Activated T-helper 2 cell treated with anti-CD3 and anti-CD28 coated beads, Interferon-gamma antibody, Interleukin-2, Interleukin-4, amounts not matched to agents 10 μg/mL and 5 μg/mL and 100 μg/mL, durations not matched to agents 14 hours and 24 hours and 36 hours (primary cell): ENCODE measurements at places on chromosomes 6 and 20.
A peak's percentile ranks its signal among the peaks of the same experiment; 100 is the strongest.

GRCh38 chr6:122996794-122997505, 915 bp downstream of the CLVS2 start:
- DNase-seq = no peak

- peak; percentile 70 for DNase-seq
Measured at GRCh38 chr6:12051861-12052368, 39.8 kb downstream of the HIVEP1 start.

DNA sequence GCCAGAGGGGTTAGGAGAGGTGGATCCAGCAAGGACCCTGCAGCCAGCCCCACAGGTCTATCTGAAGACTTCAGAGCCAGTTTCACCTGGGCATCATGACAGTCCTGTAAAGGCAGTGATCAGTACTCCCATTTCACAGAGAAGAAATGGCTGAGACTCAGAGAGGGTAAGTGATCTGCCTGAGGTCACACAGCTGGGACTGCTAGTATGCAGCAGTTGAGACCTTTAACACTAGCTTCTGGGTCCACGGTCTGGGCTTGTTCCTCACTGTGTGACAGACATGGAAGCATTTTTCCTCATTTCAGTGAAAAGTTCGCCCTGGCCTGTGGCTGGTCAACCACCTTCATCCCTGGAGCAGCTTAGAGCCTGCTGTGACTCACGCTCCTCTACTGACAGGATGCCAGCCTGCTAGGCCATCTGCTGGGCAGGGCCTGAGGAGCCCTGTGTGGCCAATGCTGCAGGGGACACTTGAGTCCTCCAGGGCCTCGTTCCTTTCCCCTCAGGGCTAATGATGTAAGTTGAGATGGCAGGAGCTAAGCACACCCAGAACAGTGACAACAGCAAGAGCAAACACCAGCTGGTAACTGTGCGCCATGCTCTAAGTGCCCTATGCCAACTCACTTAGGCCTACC, 192.0 kb downstream of the LRFN2 start:
- DNase-seq = no peak

- no peak for DNase-seq
Measured at GRCh38 chr20:48530957-48531356, 296.8 kb downstream of the PREX1 start.

DNA sequence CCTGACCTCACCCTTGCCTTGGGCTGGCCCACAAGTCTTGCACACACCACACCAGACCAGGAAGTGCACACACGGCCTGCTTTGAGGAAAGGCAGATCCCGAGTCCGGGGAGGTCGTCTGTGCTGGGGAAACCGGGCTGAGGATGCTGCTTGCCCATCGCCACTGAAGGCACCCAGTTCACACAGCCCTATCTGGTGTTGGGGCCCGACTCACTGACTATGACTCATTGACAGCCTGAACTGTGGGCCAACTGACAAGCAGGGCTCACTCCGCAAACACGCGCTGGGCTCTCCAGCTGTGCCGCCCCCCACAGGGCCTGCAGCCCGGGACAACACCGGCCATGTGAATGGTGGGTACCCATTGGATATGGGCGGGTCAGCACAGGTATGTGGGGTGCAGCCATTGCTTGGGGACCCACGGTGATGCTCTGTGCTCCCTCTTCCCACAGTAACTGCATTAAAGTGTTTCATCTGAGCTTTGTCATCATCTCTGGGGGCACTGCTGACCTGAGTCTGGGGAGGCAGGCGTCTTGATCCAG, 1.6 kb downstream of the SAMD10 start:
- DNase-seq = peak; percentile 60

DNA sequence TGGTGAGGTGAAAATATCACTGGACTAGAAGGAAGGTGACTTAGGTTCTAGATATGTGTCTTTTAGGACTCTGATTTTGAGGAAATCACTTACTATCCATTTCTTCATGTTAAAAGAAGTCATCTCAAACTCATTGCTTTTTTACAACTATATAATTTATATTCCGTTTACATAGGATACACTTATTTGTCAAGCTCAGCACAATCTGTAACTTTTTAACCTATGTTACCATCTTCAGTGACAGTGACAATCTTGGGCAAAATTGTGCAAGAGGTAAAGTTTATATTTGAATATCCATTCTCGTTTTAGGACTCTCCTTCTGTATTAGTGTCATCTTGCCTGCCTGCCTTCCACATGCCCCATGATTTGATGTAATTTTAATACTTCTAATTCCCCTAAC, 74.0 kb upstream of the FAM83B start:
- DNase-seq = no peak

DNA sequence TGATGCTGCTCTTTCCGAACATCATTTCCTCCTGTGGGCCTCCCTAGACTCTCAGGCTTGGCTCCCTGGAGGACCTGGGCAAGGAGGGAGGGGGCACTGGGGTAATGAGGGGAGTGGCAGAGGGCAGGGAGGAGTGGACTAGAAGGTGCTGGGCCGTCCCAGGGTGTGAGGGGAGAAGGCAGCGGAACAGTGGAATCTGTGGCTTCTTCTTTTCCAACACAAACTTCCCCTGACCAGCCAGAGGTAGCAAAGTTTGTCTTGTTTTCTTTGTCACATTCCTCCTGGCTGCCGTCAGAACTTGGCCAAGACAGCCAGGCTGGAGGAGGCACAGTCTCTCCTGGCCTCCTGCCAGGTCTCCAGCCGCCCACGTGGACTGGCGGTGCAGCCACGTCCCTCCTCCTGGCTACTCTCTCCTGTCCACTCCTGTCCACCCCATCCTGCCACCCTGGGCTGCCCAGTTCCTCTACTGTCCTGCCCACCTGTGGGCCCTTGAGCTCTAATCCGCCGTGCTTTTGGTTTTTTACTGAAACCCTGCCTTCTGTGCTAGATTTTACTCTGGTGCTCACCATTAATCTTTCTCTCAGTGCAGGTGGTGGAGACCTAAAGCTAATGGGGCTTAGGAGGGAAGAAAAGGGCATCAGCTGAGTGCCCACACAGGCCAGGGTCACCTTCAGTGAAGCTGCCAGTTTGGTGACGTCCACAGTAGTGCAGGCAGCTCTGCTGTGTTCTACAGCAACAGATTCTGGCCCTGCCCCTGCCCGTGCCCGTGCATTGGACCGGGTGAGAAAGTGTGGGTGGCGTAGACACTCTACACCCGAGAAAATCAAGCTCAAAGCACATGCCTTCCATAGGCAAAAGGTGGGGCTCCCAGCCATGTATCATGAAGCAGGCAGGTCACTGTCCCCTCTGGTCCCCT, 2.8 kb upstream of the CDSN start:
- DNase-seq = no peak

DNA sequence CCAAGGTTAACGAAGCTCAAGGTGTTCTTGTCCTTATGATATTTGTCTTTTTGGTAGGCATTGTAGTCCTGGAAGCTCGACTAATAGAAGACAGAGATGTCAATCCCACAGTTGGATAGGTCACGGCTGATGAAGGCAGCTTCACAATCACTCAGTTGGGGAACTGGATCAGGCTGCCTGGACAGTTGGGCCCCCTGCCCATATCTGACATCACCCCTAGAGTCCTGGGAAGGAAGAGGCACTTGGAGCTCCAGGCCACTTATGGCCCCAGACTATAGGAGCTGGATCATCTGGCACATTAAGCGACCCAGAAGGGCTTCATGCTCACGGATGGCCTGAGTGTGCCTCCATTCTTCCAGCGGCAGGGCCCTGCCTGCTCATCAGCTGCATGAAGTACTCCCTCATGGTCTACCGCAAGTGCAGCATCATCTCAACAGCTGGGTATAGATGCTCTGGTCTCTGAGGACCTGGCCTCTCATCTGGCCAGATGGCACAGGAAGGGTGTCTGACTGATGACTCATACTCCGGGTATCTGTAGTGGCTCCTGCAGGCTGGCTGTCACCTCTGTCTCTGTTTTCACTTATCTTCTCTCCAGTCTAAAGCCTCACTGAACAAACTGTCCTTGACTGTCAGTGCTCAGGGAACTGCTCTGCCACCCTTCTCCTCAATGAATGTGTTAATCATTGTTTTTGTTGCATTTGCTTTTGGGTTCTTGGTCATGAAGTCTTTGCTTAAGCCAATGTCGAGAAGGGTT, 29.2 kb upstream of the SSR1 start:
- no peak for DNase-seq

- DNase-seq = no peak
Measured at GRCh38 chr6:113953346-113953745, 17.6 kb downstream of the HDAC2 start.

DNA sequence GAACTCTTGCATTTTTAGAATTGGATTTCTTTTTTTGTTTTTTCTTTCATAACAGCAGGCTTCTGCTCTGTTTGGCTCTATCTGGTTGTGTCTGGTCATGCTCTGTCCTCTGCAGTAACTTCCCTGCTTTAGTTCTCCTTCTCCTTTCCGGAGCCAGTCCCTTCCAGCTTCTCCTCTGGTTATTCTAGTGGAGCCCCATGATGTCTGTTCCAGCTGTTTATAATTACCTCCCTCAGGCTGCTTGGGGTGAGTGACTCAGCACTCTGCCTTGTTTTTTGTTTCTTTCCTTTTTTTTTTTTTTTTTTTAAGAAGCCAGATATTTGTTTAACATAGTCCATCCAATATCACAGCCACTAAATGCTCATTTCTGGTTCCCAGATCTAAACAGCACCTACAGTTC, 409.6 kb downstream of the MAFB start:
- DNase-seq = no peak

- no peak for DNase-seq
Measured at GRCh38 chr6:157246771-157247484, 76.4 kb downstream of the TMEM242 start.

GRCh38 chr20:49569411-49570115, 1.6 kb upstream of the PTGIS start:
- DNase-seq = no peak

DNA sequence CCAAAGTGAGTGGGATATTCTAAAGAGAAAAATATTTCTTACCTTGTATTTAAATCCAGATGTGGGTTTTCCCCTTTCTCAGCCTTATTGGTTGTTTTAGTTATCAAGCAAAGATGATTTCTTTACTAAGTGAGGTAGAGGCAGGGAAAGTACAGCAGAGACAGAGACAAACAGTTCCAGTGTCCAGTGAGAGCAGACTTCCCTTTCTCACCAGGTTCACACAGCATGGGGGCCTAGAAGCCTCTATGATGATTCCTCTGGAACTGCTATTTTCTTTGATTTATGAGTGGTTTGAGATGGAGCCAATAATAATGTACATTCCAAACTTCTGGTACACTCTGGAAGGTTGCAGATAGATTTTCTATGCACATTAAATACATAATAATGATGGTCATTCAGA, 234.0 kb upstream of the MARCKS start:
- DNase-seq = no peak

- no peak for DNase-seq
Measured at GRCh38 chr6:37321101-37321500, 32.7 kb upstream of the RNF8 start.

GRCh38 chr6:21995318-21995717, 301.5 kb downstream of the PRL start:
- DNase-seq = no peak

DNA sequence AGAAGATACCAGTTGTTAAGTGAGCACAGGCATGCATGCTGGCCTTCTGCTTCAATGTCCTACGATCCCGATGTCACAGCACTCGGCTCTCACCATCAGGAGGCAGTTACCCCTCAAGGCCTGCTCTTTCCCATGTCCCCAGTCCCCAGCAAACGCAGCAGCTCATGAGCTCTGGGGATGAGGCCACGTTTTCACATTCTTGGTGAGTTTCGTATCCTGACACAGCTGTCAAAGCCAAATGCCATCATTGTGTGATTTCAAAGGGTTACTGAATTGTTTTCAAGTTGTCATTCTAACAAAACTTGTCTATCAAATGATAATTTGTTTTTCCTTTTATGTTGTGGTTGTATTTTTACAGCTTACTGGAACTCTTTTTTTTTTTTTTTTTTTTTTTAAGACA, 226.9 kb upstream of the KCNG1 start:
- DNase-seq = no peak

DNA sequence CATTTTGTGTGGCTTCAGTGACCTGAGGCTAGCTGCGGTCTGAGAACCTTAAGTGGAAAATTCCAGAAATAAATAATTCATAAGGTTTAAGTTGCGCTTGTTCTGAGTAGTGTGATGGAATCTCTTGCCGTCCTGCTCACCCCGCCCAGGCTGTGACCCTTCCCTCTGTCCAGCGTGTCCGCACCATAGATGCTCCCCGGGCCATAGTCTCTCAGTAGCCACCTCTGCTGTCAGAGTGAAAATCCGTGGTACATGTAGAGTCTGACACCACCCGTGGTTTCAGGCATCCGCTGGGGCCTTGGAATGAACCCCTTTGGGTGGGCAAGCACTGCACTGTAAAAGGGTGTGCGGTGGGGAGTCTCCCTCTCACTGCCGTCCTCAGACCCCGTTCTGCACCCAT, 11.7 kb downstream of the UNC93A start:
- DNase-seq = no peak

DNA sequence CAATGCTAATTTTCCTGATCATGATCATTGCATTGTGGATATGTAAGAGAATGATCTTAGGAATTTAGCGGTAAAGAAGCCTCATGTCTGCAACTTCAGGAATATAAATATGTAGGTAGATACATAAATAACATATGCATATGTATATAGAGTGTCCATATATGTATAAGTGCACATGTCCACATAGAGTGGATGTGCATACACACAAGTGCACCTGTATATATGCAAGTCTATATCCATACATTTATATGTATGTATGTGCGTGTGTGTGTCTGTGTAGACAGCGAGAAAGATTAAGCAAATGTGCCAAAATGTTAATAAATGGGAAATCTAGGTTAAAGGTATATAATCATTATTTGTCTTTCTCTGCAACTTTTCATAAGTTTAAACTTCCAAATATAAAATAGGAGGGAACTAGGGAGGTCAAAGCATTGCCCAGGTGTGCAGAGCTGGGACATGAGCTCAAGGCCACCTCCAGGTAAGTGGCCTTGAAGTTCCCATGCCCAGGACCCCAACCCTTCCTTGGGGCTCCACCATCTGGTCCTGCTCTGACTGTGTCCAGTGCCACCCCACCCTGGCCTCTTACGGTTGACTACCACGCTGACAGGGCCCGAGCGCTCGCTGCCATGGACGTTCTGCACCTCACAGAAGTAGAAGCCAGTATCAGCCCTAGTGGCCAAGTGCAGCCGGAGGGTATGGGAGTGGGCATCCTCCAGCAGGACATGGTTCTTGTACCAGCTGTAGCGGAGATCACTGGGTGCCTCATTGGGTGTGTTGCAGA, 9.6 kb downstream of the SIGLEC1 start:
- DNase-seq = no peak

DNA sequence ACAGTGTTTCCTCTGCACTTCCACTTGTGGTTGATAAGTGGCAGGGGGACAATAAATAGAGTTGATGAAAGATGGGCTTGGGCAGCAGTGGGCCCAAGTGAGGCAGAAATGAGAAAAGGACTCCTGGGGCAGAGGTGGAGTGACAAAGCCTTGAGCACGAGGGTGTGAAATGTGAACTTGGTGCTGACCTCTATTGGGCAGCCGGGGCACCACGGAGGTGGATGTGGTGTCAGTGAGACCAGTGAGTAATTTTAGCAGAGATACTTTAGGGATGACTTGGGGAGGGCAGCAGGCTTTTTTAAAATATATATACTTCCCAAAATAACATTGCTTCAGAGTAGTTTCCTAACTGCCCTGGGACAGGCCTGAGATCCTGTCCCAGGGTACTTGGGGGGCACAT, 30.6 kb upstream of the MYLK2 start:
- no peak for DNase-seq
